Endodermal cell (in vitro differentiated cells): ENCODE measurements at places on chromosomes 3 and 15.
A peak's percentile ranks its signal among the peaks of the same experiment; 100 is the strongest.

GRCh38 chr3:72018343-72018984 lies 233.5 kb upstream of the PROK2 start:
- peak; percentile 60 for DNase-seq

GRCh38 chr3:60651799-60652198 lies 599.5 kb downstream of the FHIT start:
- no peak for DNase-seq

DNA sequence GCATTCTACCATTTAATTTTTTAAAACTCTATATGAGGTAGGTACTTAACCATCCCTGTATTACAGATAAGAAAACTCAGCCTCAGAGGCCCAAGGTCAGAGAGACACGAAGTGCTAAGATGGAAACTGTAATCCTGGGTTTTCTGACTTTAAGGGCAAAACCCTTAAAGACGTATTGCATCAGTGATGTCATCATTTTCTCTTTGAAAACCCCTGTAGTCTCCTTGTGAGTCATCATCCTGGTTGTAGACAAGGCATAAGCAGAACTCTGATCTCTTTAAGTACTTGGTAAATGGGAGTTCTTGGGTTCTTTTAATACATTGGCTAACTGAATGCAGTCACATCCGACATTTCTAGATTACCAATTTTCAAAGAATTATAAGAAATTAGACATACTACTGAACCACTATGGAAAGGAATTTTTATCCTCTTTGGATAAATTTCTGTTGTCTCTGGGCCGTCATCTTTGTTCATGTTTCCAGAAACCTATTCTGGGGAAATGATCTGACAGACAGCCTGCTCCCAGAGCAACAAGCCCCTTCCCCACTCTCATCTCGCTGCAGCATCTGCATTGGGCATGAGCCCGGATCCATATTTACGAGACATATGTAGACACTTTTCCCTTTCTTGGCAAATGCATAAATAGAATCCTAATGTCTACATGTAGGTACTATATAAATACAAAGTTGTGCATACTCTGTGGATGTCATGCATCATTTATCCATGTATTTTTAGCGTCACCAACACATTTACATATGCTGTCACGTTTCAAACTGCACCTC lies 48.7 kb upstream of the MDFIC2 start:
- DNase-seq: no peak

DNA sequence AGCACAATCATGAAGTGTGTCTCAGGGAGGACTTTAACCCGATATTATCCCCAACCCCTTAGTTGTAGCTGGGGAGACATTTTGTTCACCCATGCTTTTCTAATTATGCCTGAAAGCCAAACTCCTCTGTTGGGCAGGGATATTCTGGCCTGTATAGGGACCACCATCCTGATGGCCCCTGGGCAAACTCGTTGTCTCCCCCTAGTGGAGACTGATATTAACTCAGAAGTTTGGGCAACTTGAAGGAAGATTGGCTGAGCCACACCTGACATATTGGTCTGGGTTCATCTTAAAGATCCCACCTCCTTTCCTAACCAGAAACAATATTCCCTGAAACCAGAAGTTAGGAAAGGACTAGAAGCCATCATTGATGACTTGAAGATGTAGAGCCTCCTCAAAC lies 42.3 kb downstream of the TM4SF18 start:
- DNase-seq: no peak

DNA sequence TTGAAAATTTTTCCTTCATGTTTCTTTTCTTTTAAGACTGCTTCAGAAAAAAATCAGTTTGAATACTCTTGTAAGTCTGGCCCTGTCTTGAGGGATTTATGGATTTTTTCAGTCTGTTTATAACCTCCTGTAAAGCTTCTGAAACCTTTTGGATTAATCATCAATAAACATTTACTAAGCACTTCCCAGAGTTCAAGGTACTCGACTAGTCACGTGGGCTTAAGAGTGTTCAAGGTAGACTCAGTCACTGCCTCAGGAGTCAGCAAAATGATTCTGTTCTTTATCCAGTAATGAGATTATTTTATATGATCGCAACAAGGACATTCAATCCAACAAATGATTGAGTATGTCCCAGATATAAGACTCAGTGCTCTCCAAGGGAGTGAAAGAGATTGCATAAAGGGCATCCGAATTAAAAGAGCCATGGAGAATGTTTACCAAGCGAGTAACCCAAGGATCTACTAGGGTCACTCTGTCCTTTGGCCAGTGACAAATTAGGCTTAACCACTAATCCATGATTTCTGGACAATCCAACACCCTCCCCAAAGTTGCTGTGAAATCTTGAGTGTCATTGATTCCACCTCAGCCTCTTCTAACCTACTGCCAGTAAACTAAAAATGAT lies 726.6 kb upstream of the NAALADL2 start:
- no peak for DNase-seq

- no peak for DNase-seq
Measured at GRCh38 chr3:46093966-46094365, 66.7 kb upstream of the XCR1 start.

GRCh38 chr3:182370949-182371348 lies 422.4 kb upstream of the ATP11B start:
- DNase-seq: no peak

DNA sequence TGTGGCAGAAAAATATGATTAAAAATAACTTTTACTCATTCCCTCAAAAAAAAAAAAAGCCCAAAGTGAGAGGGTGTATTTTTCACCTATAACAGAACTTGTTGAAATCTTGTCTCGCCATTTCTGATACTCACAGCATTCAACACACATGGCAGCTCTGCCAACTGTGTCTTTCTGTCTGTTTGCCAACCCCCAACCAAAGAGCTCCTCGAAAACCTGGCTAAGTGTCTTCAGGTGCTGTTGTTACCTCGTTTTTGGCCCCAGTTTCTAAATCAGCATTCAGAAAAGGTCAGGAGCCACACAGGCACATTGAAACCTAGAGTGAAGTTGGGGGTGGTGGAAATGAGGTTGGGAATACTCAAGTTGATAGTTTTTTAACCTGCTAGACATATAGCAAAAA lies 123.5 kb downstream of the TMEM108 start:
- no peak for DNase-seq

DNA sequence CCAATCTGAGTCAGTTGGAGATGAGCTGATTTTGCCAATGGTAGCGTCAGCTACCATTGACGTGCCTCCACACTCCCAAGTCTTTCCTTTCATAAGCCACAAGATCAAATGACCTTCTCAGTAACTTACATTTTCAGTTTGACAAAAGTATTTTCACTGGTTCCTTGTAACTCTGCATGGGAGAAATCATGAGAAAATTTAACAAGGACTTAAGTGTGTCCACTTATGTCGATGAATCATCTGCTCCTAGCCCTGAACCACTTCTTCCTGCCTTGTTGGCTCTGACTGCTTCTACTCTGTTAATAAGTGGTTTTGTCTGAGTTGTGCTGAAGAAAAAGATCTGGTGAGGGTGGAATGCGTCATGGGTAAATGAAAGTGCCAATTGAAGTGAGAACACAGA lies 101.2 kb downstream of the NFKBIZ start:
- no peak for DNase-seq

GRCh38 chr3:117710501-117710900 lies 1000.9 kb downstream of the TUSC7 start:
- DNase-seq: no peak
